Activated T-helper 1 cell treated with anti-CD3 and anti-CD28 coated beads, Interleukin-2, amount 50 U/mL, for 16 hours (primary cell): ENCODE measurements at places on chromosomes 1 and 21.

DNA sequence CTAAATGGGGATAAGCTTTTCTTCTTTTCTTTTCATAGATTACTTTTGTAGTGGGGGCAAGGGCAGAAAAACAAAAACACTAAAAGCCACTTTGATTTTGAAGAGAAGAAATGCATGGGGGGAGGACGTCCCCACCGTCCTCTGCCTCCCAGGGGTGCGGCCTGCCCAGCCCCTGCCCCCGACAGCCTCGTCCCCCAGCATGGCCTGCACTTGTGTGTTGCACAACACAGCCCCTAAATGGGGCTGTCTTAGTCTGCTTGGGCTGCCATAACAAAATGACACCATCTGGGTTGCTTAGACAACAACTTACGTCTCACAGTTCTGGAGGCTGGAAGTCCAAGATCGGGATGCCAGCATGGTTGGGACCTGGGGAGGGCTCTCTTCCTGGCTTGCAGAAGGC is 57.3 kb upstream of the TMEM51 start:
- DNase-seq: no peak

DNA sequence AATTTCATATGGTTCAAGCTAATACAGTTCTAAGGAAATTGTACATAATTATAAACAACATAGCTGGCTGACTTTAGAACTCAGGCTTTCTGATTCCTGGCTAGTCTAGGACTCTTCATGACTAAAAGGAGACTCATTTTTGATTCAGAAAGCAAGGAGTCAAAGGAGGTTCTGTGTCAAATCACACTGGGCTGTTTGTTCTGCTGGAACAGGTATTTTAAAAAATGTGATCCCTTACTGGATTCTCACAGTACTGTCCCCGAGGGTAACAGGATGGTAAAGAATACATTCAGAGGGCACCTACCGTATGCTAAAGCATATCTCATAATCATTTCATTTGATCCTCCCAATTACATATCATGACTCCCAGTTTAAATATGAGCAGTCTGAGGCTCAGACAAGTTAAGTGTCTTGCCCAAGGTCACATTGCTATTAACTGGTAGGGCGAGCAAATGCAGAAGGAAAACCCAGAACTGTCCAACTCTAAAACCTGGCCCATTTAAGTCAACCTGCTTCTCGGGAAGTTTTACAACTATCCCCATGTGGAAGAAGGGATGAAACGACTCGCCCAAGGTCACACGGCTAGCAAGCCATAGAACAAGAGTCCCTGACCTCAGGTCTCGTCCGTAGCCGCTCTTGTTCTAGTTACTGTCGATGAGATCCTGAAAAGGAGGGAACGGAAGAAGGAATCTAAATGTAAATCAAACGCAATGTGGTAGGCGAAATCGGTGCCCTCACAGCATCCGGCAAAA is 675 bp downstream of the MYSM1 start:
- DNase-seq: no peak

- DNase-seq: no peak
These were observed 14.4 kb upstream of the VPS26C start for GRCh38 chr21:37281579-37281978.

- DNase-seq: no peak
These were observed 49.3 kb downstream of the ADAMTS1 start for GRCh38 chr21:26795866-26796329.

- no peak for DNase-seq
These were observed 185.0 kb downstream of the DNAH14 start for GRCh38 chr1:225114354-225114990.

GRCh38 chr1:26121854-26122773 is 10.5 kb downstream of the PDIK1L start:
- DNase-seq: no peak

- DNase-seq: no peak
These were observed 30.4 kb downstream of the KCNN3 start for GRCh38 chr1:154839691-154840090.

GRCh38 chr1:170587253-170587593 is 55.3 kb downstream of the GORAB start:
- DNase-seq: no peak

DNA sequence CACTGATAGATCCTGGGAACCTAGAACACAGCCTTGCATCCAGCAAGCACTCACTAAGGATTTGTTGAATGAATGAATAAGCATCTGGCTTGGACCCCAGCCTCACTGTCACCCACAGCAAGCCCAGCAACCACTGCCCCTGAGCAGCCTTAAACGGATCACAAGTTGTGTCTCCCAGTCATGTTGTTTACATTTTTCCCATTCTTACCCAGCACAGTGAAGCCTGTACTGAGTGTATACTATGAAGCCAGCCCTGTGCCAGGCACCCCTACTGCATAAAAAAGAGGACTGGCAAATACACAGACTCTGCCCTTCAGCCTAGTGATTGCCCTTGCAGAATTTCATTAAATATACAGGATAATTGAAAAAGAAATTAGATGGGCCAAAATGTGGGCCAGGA is 30.2 kb downstream of the RRAGC start:
- no peak for DNase-seq
